T1000 (cell line): ENCODE measurements at places on chromosomes 5 and 9.

GRCh38 chr5:42953041-42953440 lies 87.1 kb downstream of the ANXA2R start:
- DNase-seq = no peak

DNA sequence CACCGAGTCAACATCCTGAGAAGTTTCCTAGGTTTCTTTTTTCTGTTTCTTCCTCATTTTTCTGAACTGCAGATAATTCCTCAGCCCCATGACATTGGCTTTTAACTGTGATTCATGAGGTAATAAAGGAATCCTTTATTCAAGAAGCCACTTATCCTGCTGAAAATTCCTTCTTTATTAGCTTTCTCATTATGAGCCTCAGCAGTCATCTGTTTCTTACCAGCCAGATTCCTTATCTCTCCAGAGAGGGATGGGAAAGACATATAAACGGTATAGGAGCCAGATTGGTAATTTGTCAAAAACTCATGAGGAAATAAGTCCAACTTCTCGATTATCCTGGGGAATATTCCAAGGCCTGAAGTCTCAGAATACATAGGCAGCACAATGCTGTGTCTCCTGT lies 465.4 kb downstream of the ICE1 start:
- DNase-seq = no peak

- no peak for DNase-seq
Measured at GRCh38 chr5:164296603-164297080, 791.2 kb downstream of the MAT2B start.

DNA sequence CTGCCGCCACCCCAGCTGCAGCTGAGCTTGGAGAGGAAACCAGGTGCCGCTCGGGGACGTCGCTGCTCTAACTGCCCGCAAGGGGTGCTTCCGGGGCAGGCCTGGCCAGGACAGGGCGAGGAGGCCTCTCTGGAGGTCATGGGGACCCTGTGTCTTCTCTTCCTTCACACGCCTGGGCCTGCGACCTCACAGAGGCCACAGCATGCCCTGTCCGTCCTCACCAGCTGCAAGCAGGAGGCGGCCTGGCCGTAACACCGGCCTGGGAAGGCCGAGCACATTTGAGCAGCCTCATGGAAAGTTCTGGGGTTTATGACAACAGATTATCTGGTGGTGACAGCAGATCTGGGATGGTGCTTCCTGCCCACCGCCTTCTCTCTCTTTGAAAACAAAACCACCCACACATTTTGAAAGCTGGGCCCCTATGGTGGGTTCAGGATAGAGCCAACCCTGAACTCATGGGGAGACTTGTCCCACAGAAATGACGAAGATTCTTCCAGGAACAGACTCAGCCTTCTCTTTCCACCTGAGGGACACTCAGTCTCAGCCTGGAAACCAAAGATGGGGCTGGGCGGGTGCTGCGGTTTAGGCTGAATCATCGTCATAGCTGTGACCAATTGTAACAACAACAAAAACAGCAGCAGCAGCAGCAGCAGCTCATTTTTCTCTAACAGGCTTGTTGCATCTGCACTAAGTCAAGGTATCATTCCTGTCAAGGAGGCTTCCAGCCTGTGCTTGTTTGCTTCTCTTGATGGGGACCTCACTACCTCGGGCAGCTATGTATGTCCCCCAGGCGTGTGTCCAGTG lies 99.6 kb upstream of the RAPGEF1 start:
- peak; percentile 39 for DNase-seq

DNA sequence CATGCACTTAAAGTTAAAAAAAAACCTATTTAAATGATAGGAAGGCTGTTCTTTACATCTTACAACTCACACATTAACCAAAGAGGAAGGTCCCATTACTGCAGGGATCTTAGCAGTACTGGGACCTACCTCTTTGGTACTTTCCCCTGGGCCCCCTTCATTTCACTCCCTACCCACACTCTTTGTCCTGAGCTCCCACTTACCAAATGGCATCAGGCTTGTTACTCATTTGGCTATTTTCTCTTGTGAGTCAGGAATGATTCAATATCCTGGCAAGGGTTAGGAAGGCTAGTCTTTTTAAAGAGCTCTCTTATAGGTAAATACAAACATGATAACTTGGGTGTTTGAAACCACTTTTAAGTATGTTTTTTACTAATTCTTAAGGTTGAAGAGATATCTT lies 117.4 kb upstream of the ELL2 start:
- peak; percentile 8 for DNase-seq
